Left ventricle myocardium inferior (tissue), 1 donor: ENCODE measurements at places on chromosomes 3 and 15.

DNA sequence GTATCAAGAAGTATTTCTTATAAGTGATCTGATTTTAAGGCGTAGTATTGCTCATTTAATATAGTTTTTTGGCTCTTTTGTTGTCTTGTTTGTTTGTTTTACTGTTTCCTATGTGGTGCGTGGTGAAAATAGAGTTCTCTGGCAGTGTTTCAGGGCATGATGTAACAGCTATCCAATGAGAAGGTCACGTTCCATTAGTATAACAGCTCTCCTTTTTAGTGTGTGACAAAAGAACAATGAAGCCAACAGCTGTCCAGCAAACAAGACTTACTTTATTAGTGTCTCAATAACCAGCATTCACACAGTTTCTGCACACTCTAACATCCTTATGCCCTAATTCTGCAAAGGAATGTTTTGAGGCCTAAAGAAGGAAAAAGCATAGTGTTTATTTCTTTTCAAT is 127.9 kb downstream of the SLC25A26 start:
- DNase-seq = no peak

- no peak for DNase-seq
Measured at GRCh38 chr3:115388166-115388565, 235.1 kb upstream of the GAP43 start.

GRCh38 chr3:78838362-78838761 is 929.4 kb downstream of the ROBO1 start:
- no peak for DNase-seq

- DNase-seq = no peak
Measured at GRCh38 chr15:56739474-56739873, 6.2 kb upstream of the ZNF280D start.

- no peak for DNase-seq
Measured at GRCh38 chr3:4758249-4758860, 220.9 kb upstream of the BHLHE40 start.

GRCh38 chr3:124498891-124499290 is 231.4 kb upstream of the UMPS start:
- no peak for DNase-seq
